Stimulated activated CD4-positive, alpha-beta T cell treated with anti-CD3 and anti-CD28 coated beads, Interleukin-2, amount 100 ng/mL, for 48 hours (primary cell): ENCODE measurements at places on chromosomes 11 and 22.
A peak's percentile ranks its signal among the peaks of the same experiment; 100 is the strongest.

- no peak for DNase-seq
These were observed 433.0 kb downstream of the INSC start for GRCh38 chr11:15547685-15548084.

- DNase-seq = no peak
These were observed 4.8 kb downstream of the SELENOM start for GRCh38 chr22:31102441-31103081.

DNA sequence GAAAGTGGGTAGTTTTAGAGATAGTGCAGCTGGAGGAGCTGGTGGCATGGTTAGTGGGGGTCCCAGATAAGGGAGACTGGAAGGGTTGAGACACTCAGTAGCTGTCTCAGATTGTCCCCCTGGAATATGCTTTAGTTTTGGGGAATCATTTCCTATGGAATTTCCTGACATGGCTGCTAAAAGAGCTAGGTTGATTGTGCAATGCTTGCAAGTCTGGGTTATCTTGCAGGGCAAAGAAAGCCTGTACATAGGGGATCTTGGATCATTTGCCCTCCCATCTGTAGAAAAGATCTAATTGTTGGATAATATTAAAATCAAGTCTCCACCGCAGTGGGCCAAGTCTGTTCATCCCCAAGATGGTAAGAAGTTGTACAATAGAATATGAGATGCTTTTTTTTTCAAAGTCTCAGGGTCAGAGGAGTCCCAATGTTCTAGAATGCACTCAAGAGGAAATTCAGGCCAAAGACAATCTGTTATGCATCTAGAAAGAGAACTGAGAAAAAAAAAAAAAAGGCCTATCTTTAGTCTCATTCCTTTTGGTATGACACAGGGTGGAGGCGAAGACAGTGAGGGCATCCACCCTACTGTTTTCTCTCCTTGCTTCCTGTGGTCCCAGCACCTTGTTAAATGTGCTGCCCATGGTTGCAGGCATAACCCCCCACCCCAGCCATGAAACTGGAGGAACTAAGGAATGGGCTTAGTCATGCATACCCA lies 20.2 kb downstream of the MS4A6E start:
- DNase-seq = no peak

DNA sequence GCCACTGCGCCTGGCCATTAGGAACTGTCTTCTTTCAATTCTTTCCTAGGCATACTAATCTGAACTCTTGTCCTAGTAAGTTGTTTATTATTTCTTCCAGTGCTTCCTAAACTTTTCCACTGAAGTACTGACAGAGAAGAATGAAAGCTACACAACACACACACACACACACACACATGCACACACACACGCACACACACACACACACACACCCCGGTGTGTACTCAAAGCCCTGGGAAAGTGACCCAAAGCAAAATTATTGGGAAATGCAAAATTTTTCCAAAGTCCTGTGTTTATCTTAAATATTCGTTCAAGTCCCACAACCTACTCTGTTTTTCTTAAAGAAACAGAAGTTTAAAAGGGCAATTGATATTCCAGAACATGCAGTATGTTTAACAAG lies 19.4 kb upstream of the SIK2 start:
- DNase-seq = no peak

DNA sequence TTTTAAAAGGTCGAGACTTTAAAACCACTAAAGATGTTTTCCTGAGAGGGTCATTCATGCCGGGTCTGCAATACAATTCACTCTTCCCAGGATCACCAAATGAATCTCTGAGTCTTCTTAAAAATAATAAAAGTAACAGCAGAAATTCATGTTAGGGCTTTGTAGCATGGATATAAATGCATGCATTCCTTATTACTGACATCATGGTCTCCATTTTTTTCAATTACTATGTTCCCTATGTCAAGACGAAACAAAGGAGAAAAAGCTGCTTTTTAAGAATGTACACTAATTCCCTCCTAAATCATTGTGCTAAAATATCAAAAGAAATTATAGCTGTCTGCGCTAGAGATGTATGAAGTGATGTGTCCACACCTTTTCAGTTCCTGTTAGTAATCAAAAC lies 789.9 kb upstream of the LRRC4C start:
- no peak for DNase-seq

GRCh38 chr22:35552196-35552842 lies 11.7 kb downstream of the RASD2 start:
- DNase-seq = peak; percentile 72
